Uterus (tissue), 4 donors: ENCODE measurements at places on chromosomes 16 and 17.
A peak's percentile ranks its signal among the peaks of the same experiment; 100 is the strongest.

DNA sequence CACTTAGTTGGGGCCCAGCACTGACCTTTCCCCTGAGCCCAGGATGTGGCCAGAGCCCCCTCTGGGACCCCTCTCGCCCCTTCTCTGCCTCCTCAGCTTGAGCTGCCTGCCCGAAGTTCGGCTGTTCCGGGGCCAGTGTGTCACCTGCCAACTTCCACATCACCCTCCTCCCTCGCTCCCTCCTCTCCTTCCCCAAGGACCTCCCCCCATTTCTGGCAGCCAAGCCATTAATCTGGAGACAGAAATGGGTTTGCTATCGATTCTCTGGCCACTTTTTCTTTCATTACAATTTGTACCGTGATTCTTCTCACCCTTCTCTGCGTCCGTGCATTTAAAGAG, 8.8 kb upstream of the ADAM11 start:
- DNase-seq = peak; percentile 37

GRCh38 chr16:89453501-89454321, 36.6 kb downstream of the ANKRD11 start:
- no peak for DNase-seq

- DNase-seq = no peak
Observed at GRCh38 chr17:75105126-75106080, 4.4 kb upstream of the ARMC7 start.

GRCh38 chr16:11402051-11402744, 56.9 kb downstream of the RMI2 start:
- no peak for DNase-seq

DNA sequence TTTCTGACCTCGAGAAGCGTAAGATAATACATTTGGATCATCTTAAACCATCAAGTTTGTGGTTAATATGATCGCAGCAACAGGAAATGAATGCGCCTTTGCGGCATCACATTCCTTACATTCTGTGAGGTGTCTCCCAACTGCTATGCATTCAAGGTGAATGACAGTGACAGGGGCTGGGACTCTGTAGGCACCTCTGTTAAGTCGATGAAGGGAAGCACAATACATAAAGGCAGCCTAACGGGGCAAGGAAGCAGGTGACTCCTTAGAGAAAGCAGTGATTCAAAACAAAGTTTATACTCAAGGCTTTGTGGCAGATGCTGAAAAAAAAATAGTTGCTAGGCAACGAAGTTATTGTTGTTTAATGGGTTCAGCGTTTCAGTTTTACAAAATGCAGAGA, 21.6 kb upstream of the EVPL start:
- DNase-seq = no peak

DNA sequence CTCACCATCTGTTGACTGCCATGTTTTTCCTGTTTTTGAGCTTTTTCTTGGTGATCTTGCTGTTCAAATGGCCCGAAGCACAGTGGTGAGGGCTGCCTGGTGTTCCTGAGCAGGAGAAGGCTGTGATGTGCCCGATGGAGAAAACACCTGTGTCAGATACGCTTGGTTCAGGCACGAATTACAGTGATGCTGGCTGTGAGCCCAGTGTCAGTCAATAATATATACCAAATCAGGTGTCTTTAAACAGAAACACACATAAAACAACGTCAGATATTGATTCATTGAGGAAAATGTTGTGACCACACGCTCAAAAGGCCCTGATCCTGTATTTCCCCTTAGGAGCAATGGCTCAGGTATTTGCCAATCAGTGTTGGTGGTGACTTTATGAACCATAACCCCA, 111.7 kb downstream of the SDR42E1 start:
- DNase-seq = no peak

- DNase-seq = no peak
Observed at GRCh38 chr16:56294579-56294978, 103.3 kb downstream of the GNAO1 start.

- no peak for DNase-seq
Observed at GRCh38 chr17:79057737-79058385, 16.8 kb upstream of the ENGASE start.

DNA sequence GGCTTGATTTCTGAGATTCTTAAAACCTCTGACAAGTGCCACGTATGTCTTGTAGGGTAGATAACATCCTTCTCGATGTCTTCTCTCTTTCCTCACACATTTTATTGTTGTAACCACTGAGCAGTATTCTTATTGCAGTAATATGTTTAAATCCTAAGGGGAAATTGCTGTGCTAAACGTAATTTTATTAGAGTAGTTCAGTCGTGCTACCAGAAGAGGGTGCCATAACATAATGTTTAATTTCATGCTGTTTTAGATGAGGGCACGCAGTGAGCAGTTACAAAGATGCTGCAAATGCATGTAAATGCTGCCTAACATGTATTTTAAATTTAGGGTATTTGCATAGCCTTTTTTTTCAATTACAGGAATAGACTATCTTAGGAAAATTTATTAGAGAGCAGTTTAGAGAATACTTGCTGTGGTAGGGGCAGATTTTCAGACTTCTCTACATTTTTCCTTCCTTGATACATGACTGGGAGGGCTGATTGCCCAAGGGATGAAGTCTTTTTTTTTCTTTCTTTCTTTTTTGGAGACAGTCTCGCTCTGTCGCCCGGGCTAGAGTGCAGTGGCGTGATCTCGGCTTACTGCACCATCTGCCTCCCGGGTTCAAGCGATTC, 51.7 kb downstream of the GAN start:
- DNase-seq = no peak
